ENCODE measurements at places on chromosomes 1 and 21. TPM values are rescaled to one million over a fixed set of nuclear protein-coding genes. Genes with fewer than 3 reads are reported as not detected.

RXFP4 gene
- not detected for total RNA-seq

TARS2 gene
- total RNA-seq, result 16.5 TPM

FAF1 gene
- total RNA-seq, result 41.2 TPM

SPRR2E gene
- total RNA-seq, result 307 TPM
